Amniotic epithelial cell (primary cell): ENCODE measurements at places on chromosomes 3 and 15.

DNA sequence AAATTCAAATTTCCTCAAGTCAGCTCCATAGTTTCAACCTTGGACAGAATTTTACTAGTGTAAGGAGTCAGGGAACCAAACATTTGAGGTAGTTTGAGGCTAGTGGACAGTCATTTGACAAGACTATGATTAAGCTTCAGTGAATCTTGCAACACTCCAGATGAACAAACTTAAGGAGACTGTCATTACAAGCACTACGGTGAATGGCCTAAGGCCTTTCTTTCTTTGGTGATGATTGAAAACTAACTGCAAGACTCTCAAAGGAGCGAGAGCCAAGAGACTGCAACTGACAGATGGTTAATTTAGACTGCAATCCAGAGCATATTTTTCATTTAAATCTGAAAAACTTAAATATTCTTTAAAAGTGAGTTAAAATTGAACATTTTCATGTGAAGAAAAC is 272.3 kb upstream of the NECTIN3 start:
- DNase-seq, result peak; percentile 21

GRCh38 chr3:16140894-16141285 is 33.6 kb upstream of the GALNT15 start:
- DNase-seq, result no peak

DNA sequence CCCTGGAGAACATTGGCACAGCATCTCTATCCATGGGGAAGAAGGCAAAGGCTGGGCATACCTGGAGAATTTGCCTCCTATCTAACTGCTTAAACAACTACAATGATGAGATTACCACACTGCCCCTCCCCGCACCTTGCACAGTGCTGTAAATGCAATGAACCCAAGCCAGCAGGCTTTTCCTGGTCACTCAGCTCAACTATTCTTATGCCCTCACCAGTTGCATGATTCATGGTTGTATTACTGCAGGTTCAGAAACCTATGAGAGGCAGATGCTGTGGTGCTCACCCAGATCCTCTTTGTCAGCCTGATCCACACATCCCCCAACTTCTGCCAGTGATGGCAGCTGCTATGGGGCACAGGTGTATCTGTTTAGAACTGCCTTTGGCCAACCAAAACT is 77.7 kb upstream of the STAC start:
- no peak for DNase-seq

GRCh38 chr3:44100298-44100695 is 141.4 kb upstream of the TOPAZ1 start:
- DNase-seq, result no peak

DNA sequence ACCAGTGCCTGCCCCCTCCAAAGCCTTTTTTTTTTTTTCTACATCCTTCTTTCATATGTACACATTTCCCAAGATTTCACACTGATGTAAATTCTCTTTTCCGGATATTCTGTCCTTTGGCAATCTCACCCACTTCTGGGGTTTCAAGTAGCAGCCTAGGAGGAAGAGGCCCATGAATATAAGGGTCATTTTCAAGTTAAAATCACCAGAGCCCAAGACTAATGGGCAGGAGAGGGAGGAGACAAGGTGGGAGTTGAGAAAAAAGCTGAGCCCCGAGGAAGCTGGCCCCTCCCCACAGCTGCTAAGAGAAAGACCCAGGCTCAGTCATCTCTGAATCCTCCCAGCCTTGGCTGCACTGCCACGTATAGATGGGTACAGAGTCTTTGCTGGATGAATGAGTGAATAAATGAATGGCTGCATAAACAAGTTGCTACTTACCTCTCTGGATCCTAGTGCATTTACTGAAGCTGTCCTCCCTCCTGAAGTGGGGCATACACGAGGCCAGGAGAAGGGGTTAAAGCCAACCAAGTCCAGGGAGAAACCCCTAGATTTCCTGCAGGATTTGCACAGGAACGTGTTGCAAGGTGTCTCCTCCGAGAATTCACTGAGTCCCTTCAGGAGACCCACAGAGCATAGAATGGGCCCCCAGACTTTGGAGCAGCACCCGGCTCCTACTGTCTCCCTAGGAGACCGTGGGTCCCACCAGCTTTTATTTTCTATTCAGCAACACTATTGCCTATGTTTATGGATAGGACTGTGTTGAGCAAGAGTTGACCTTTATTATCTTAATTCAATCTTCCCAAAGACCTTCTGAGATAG is 100.8 kb upstream of the LIPC start:
- DNase-seq, result no peak

GRCh38 chr15:74394090-74394846 is 26.8 kb upstream of the CYP11A1 start:
- DNase-seq, result no peak

DNA sequence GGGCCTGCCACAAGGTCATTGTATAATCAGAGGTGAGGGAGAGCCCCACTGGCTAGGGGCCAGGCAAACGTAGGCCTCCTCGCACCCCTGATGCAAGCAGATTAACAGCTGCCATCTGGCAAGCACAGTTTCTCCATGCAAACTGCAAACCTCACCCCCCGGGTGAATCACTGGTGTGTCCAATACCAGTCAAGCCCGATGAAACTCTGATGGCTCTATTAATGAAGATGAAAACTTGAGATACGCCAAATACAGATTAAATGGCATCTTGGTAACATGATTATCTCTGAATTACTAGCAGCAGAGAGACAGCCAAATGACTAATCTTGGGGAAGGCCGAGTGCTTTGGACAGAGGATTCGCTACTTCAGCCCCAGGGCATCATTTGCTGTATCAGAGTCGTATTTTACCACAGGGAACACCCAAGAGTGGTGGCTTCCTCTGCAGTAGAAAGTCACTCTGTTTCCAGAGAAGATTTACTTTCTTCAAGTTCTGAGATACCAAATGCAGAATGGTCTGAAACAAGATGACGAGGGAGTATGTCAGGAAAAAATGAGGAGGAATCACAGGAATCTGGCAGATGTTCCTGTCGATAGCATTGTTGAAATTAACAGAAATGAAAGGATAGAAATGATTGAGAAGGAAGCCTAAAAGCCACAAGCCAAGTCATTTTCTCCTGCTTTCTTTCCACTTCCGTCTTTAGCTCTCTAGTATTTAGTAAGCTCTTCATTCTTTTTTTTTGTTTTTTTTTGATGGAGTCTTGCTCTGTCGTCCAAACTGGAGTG is 96.2 kb upstream of the NR2F2 start:
- peak; percentile 27 for DNase-seq

DNA sequence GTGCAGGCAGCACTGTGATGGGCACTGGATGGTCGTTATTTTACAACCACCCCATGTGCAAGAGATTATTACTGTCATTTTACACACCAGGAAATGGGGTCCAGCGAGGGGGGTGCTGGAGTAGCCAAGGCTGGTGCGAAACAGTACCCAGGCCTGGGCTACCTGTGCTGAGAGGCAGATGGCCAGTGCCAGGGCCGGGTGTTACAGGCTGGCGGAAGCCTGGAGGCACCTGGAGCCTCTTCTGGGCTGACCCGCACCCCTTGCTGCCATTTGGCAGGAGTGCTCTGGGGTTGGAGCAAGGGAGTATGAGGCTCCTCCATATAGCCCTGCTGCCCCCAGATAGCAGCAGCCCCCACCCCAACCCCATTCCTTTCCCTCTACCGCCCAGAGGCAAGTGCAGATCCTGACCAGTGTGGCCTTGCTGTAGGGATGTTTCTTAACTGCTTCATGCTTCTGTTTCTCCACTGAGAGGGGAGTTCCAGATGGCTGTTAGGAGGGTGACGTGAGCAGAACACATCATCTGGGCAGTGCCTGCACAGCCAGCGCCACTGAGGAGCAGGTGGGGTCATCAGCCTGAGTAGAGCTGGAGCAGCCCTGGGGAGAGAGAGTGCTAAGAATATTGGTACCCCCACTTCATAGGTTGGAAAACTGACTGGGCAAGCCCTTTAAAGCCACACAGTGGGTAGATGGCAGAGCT is 15.3 kb downstream of the SNX33 start:
- peak; percentile 36 for DNase-seq

DNA sequence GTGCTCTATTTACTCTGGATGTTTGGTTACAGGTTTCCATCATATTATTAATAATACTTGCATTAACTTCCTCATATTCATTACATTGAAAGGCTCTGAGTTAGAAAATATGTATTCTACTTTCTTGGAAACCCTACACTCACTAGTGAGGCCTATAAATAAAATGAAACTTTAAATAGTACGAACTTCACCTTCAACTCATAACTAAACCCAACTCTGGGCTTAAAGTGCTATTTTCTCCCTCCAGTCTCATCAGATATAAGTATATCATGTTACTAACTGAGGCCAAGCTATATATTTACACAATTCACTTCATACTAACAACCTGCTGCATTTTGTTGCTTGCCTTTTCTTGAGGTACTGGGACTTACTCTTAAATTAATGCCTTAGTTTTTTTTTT is 306.7 kb downstream of the TIGIT start:
- no peak for DNase-seq

GRCh38 chr3:45978006-45978761 is 17.4 kb downstream of the FYCO1 start:
- DNase-seq, result no peak

DNA sequence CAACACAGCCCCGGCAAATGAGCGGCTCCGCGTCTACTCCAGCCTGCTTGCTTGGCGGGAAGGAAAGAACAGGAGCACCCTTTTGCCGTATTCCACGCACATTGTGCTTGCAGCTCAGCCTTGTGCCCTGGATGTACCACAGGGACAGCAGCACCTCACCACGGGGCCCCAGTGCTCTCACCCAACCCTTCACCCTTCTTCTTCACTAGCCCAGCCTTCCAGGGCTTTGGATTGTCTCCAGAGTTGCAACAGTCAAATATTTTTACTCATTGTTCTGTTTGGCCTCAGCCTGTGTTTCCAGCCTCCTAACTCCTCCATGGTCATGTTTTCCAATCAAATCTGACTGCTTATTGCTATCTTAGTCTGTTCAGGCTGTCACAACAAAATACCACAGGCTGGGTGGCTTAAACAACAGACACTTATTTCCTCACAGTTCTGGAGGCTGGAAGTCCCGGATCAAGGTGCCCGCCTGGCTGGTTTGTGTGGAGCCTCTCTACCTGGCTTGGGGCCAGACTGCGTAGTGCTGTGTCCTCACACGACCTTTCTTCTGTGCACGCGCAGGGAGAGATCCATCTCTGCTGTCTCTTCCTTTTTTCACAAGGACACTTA is 79.2 kb upstream of the ABHD17C start:
- peak; percentile 95 for DNase-seq

DNA sequence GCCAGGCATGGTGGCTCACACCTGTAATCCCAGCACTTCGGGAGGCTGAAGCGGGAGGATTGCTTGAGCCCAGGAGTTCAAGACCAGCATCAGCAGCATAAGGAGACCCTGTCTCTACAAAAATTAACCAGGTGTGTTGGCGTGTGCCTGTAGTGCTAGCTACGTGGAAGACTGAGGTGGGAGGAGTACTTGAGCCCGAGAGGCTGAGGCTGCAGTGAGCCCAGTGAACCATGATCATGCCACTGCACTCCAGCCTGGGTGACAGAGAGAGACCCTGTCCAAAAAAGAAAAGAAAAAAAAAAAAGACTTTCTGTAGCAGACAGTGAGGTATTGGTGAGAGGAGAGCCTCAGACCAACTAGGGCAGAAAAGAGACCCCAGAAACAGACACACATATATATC is 263.8 kb downstream of the XXYLT1 start:
- no peak for DNase-seq

GRCh38 chr15:40270246-40270995 is 12.4 kb downstream of the ANKRD63 start:
- DNase-seq, result no peak

- DNase-seq, result no peak
These were observed 35.7 kb upstream of the POLG start for GRCh38 chr15:89370120-89370977.
